Midbrain (tissue), 1 donor: ENCODE measurements at places on chromosomes 12 and 14.

GRCh38 chr12:58368001-58368400, 426.6 kb downstream of the ATP23 start:
- DNase-seq: no peak

DNA sequence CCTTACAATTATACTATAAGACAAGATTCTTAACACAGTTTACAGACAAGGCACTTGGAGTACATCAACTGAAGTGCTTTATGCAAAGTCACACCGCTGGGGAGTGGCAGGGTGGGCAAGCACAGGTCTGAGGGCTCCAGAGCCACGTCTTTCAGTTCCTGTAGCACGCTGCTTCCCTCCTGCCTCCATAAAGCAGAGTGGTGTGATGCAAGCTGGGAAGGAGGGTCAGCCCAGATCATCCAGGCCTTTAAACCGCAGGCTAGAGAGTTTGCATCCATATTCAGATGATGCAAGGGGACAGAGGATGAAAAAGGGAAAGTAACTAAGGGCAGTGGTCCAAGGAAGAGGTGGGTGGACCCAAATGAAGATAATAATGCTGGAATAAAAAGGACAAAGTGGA, 132.6 kb downstream of the ITPR2 start:
- DNase-seq: no peak

DNA sequence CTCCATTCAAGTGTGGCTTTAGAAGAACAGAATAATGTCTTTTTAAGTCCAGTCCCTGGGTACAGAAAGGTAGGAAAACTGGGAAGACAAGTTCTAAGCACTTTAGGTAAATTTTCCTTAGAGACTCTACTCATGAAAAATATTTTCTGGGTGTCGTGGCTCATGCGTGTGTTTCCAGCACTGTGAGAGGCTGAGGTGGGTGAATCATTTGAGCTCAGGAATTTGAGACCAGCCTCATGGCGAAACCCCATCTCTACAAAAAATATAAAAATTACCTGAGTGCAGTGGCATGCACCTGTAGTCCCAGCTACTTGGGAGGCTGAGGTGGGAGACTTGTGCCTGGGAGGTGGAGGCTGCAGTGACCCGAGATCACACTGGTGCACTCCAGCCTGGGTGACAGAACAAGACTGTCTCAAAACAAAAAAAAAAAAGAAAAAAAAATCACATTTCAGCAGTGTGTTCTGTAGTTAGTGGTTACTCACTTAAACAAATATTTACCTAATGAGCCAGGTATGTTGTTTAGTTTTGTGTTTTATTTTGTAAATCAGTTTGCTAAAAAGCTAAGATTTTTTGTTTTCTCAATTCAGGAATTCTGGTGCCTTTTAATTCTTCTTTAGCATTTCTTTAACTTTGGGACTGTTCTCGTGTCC, 52.3 kb upstream of the RD3L start:
- no peak for DNase-seq

DNA sequence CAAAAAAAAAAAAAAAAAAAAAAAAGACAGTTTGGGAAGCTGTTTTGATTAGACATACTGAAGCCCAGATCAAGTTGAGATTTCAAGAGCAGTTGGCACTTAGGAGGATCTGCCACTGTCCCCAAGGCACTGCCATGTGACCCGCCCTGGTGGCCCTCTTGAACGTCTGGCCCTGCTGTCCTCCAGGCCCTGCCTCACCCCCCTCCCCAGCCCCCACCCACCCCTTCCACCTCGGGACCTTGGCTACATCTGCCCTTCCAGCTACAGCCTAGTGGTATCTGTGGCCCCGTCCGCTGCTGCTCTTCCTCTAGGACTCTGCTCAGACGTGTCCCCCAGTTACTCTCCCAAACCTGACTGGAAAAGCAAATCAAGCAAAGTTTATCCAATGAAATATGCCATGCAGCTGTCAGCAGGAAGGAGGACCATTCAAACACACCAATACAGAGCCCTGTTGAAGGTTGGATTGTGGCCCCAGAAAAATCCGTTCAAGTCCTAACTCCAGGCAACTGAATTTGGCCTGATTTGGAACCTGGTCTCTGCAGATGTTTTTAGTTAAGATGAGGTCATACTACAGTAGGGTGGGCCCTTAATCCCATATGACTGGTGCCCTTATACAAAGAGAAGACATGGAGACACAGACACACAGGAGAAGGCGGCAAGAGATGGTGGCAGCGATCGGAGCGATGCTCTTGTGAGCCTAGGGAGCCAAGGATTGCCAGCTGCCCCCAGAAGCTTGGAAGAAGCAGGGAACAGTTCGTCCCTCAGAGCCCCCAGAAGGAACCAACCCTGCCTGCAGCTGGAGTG, 17.7 kb downstream of the SLC25A29 start:
- DNase-seq: no peak

DNA sequence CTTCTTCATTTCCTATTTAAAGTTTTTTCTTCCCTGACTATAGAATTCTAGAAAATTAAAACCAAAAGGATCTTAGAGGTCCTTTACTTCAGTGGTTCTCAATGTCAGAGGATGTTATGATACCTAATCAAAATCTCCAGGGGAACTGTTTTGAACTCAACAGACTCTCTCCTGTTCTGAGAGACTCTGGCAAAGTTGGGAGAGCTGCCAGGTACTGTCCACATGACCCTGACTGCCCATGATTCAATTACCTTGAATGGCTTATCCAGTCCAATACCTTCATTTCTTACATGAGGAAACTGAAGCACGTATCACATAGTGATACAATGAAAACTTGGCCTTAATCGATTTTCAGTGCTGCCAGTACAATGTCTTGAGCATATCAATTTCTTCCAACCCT, 16.6 kb downstream of the ALKBH1 start:
- DNase-seq: no peak

DNA sequence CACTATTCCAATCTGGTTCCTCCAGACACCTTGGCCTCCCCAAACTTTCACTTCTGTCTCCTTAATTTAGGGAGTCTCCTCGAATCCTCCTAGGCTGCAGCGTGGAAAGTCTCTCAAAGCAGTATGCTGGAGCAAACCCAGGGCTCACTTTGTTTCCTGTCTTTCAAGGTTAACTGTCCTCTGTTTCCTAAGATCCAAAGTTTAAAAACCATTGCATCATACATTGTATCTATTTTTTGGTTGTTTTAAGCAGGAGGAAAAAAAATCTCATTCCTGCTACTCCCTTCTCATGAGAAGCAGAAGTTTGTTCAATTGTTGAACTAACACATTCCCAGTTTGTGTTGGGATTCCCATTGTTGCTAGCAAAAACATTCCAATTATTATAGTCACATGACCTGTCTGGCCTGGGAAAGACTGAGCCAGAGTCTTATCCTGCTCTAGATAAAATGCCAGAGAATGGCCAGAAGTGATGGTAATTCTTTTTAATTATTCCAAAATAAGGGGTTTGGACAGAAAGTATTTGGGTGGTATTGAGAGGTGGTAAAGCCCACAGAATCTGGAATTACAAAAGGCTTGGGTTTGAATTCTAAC, 67.3 kb downstream of the HSPB8 start:
- DNase-seq: no peak
